Occipital lobe (tissue), 3 donors: ENCODE measurements at places on chromosomes 2 and 18. TPM values are rescaled to one million over a fixed set of nuclear protein-coding genes. Genes with fewer than 3 reads are reported as not detected.
A peak's percentile ranks its signal among the peaks of the same experiment; 100 is the strongest.

DNA sequence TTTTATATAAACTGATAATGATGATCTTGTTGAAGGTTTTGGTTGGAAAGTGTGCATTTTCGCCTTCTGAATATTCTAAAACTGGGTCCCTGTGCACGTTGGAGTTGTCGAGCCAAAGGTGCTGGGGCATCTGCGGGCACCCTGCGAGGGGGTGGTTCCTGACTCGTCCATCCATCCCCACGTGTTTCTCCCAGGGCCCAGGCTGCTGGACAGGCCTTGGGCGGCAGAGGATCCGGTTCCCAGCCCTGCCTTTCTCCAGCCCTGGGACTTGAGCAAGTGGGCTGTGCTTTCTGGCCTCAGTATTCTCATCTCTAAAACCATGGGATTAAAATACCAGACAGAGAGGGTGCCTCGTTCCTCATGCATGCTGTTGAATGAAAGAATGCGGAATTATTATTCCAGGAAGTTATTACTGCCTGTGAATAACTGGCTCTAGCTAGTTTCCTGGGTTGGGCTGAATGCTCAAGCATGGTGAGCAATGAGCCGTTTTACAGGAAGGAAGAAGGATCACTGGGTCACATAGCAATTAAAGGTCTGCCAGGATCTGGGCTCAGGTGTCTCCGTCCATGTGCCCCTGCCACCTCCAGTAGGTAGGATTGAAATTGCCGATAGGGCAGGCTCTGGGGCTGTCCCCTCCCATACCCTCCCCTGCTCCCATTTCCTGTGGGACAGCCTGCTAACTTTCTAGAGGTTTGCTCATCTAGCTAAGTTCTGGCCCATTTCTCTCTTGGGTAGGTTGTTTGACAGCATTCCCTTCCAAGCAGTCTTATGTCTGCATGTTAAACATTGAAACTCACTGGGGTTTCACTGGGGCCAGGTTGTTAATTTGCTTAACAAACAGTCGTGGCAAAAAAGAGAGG lies 77.2 kb upstream of the HS6ST1 start:
- DNase-seq = no peak

GRCh38 chr2:43306197-43306596 lies 79.8 kb upstream of the ZFP36L2 start:
- no peak for DNase-seq

GRCh38 chr2:16633621-16634430 lies 31.8 kb downstream of the CYRIA start:
- no peak for DNase-seq

DNA sequence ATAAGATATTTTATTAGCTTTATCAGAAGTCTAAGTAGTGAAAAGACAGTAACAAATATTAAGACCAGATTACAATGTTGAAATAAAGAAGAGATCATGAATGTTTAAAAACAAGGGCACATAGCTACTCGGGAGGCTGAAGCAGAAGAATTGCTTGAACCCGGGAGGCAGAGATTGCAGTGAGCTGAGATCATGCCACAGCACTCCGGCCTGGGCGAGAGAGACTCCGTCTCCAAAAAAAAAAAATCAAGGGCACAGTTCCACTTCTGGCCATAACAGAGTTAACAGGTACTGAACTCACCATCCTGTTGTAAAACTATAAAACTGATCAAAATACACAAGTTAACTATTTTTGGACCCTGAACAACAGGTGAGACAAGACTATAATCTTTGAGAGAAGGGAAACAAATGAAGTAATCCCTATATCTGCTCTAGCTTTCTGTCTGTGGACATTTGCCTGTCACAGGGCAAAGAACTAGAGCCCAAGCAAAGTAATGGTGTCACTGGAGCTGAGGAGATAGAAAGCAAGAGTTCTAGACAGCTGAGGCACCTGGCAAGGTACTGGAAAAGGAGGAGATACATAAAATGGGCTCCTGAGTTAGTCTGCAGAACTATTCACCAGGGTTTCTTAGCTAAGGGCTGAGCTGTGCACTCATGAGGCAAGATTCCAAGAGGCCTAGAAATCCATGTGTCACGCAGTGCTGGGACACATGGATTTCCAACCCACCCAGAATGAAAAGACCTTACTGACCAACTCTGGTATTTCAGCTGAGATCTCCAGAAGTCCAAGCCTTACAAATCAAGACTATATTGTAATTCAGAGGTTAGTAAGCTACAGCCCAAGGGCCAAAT lies 15.2 kb downstream of the MMADHC start:
- no peak for DNase-seq

DNA sequence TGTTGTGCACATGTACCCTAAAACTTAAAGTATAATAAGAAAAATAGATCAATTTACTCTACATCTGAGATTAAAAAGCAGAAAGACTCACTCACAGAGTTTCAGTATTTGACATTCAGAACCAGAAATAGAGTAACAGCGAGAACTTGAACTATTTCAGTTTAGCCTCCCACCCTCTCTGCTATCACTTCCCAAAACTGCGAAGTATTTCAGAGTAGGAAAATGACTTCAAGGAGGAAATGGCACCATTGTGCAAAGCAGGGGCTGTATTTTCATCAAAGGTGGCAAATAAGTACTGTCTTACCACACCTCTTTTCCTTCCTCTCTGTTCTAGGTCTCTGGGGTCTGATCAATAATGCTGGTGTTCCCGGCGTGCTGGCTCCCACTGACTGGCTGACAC lies 13.6 kb downstream of the DHRS9 start:
- no peak for DNase-seq

DNA sequence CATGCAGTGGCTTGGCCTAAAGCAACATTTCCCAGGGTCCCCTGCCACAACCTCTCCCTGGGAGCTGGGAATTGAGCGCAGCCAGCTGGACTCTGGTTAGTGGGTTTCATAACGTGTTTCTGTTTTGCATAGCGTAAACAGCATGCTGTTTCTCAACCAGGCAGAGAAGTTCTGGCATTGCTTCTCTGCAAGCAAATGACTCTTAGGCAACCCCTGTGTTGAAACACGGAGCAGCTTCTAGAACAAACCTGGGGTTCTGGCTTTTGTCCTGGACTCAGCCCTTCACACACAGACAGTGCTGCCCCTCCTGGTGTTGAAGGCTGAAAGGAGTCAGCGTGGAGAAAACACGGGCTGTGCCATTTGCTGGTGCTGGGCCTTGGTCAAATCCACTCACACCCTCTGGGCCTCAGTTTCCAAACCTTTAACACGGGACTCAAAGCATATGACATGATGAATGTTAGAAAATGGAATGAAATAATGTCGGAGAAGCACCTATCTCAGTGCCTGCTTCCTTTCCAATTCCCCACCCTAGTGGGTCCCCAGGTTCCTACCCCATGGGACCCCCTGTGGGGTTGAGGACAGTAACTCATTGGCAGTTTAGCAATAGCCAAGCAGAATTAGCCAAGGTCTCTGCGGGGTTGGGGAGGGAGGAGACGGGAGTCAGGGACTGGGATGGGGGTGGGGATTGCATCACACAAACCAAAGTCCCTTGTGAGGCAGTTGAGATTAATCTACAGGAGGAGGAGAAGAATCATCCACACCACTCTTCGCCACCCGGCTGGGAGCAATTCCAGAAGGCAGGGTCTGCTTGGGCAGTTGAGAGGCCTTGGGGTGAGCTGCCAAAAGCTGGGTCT lies 30.2 kb upstream of the IL1R2 start:
- peak; percentile 45 for DNase-seq

DNA sequence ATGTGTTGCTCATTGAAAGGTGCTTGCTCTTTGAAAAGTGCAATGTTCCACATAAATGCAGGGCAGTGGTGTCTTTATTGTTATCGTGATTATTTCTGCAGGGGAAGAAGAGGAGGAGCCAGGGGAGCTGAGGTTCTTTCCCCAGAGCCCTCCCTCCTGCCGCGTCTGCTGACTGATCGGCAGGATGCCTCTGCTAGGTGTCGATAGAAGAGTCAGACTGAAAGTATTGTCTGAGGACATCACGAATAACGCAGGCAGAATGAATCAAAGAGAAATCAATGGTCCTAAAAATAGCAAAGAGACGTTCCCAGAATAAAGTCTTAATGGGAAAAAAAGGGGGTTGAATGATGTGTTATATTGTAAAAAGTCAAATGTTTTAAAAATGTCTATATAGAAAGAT lies 47.4 kb upstream of the SIX3 start:
- DNase-seq = no peak

DNA sequence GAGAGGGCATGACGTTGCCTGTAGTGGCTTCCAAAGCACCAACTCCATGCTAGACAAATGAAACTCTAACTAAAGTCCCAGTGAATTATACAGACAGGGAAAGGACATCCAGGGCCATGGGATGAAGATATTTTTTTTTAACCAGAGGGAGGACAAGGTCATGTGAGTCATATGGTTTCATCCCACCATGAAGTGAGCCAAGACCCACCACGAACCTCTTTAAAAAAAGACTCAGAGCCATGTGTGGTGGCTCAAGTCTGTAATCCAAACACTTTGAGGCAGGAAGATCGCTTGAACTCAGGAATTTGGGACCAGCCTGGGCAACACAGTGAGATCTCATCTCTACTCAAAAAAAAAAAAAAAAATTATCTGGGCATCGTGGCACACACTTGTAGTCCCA lies 115.2 kb downstream of the LIPG start:
- no peak for DNase-seq

DNA sequence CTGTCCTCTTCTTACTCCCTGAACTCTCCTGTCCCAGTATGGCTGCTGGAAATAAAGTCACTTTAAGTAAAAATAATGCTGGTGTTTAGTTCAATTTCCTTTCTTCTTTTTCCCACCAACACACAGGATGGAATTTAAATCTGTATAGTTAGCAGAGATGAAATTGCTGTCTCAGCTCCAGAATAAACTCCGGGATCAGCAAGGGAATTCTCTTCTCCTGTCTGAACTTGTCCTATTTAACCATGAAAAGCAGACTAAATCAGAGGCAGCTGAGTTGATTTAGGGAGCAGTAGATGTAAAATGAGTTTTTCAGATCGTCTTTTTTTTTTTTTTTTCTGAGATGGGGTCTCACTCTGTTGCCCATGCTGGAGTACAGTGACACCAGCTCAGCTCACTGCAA lies 25.9 kb downstream of the TTLL4 start:
- DNase-seq = no peak

- DNase-seq = no peak
Observed at GRCh38 chr2:143402451-143402850, 273.2 kb downstream of the ARHGAP15 start.

DNA sequence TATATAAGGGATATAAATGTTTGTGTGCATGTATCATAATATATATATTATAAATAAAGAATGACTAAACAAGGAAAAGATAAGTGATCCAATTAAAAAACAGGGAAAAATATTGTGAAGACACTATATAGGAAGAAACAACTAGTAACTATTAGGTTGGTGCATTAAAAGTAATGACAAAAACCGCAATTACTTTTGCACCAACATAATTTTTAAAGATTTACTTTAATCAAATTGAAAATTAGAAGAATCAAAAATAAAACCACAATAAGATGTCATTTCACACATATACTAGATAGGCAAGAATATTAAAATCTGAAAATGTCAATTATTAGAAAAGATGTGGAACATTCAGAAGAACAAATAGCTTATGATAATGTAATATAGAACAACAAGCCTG lies 595.9 kb downstream of the KCNJ3 start:
- no peak for DNase-seq

DNA sequence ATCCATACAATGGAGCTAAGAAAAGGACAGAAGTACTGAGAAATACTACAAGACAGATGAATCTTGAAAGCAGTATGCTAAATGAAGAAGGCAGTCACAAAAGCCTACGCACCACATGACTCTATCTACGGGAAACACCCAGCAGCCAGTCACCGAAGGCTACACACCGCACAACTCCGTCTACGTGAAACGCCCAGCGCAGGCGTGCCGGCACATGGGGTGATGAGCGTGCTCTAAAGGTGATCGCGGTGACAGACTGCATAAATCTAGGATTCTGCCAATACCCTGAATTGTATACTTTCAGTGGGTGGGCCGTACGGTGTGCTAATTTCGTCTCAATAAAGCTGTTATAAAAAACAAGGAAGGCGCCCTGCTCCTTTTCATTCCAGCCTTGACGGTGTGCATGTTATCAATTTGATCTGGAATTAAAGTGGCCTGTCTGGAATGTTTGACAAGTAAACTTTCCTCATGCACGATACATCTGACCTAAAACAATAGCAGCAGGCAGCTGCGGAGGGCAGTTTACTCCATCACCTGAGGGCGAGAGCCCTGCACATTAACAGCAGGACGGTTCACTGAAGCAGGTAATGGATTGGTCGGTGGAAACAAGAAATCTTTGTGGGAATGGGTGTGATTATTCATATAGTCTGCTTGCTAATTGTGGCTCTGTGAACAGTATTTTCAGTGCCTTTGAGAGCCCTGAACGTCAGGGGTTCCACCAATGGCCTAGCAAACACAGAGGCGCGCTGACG lies 86.2 kb upstream of the SALL3 start:
- no peak for DNase-seq

GRCh38 chr2:104431701-104432121 lies 422.2 kb upstream of the POU3F3 start:
- DNase-seq = no peak

DNA sequence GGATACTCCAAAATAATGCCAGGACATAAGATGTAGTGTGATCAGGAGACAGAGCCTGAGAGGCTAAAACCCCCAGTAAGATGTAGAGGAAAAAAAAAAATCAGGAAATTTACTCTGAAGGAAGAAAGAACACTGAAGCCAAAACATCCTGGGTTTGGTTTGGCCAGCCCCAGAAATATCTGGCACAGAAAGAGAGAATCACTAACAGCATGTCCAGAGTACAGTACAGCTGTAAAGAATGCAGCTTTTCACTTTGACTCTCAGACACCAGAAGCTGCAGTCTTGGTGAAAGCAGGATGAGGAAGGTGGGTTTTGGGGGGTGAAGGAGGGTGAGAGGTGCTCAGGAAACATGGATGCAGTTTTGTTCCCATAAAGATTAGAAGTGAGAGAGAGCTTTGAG lies 1577.7 kb upstream of the ACVR2A start:
- DNase-seq = no peak

DNA sequence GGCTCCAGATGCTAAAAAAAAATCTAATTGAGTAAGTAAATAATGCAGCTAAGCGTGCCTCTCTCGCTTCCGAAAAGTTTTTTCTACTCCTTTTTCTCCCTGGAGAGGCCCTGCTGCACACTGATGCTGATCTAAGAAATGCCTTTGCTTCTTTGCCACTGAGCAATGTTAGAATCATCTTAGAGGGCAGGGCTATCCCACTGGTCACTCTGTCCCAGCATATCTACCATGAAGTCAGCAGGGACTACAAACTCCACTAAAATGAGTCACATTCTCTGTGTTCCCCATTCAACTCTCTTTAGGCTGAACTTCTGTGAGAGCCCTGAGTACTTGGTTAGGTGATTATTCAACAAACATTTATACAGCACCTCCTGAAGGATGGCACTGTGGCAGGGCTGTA lies 127.6 kb upstream of the LYPD1 start:
- DNase-seq = no peak

GRCh38 chr2:108701806-108702205 lies 17.5 kb upstream of the RANBP2 start:
- no peak for DNase-seq

LCT gene
- not detected for total RNA-seq

IL1RN gene
- not detected for total RNA-seq

FKBP1B gene
- total RNA-seq = 60.0 TPM

SLC35F6 gene
- 17.3 TPM for total RNA-seq

REEP1 gene
- total RNA-seq = 156 TPM

POTEI gene
- not detected for total RNA-seq

SIX2 gene
- total RNA-seq = 0.16 TPM
